ENCODE measurements at places on chromosomes 16 and 17. TPM values are rescaled to one million over a fixed set of nuclear protein-coding genes. Genes with fewer than 3 reads are reported as not detected.

Gene ST6GALNAC1
- total RNA-seq = not detected

Gene GPR142
- total RNA-seq = not detected

Gene TM4SF5
- not detected for total RNA-seq

Gene CCDC137
- total RNA-seq = 37.4 TPM

Gene IKZF3
- 119 TPM for total RNA-seq

Gene ZNF646
- 37.7 TPM for total RNA-seq

Gene TEKT1
- total RNA-seq = not detected

Gene NOS2
- total RNA-seq = not detected

Gene P2RX5
- 18.1 TPM for total RNA-seq

Gene CCL1
- total RNA-seq = 0.73 TPM

Gene SMCR8
- total RNA-seq = 31.3 TPM

Gene DNAH3
- 0.03 TPM for total RNA-seq

Gene PERCC1
- 0.33 TPM for total RNA-seq

Gene HS3ST6
- not detected for total RNA-seq

Gene FZD2
- not detected for total RNA-seq

Gene RNF43
- total RNA-seq = 0.52 TPM

Gene FN3K
- total RNA-seq = 1.2 TPM

Gene NXPH3
- not detected for total RNA-seq

Gene DOC2B
- total RNA-seq = not detected

Gene ATP2C2
- not detected for total RNA-seq

Data from activated CD8-positive, alpha-beta memory T cell treated with anti-CD3 and anti-CD28 coated beads, Interleukin-2, amount 10 ng/mL, durations not matched to agents 7 days and 5 days (primary cell).